ENCODE measurements at places on chromosomes 4 and X. TPM values are rescaled to one million over a fixed set of nuclear protein-coding genes. Genes with fewer than 3 reads are reported as not detected.

DNA sequence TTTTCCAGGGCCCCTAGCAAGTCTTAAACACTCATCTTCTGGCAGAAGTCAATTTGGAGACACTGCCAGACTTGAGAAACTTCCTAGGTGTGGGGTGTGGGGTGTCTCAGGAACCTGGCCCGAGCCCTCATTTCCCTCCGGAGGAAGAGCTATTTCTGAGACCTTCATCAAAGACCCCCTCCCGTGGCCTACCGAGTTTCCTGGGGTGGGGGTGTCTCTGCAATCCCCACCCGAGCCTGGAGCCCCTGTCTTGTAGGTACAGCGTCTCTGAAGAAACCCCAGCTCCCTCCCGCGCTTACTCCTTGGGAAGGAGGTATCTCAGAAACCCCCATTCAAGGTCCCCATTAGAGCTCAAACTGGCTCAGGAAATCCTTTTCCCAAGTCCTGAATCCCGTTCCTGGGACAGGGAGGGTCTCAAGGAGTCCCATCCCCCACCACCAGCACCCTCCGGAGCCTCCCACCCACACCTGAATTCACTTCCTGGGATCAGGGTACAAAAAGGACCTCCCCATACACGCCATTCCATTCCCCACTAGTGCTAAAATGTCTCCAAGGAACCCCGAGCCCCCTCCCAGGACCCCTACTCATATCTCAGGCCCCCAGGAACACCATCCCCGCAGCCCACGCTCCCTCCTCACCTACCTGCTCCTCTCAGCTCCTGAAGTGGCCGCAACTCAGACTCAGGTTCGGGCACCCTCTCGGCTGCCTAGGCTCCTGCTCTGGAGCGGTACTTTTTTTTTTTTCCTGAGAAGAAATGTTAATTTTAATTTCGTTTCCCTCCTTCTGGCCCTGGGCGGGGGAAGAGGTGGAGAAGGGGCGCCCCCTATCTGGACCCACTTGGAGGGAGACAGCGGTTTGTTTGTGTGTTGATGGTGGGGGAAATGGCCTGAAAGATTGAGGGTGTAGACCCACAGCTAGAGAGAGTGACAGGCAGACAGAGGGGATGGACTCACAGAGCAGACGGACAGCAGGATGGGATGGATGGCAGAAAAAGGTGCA is 1.1 kb downstream of the SLC38A5 start:
- peak; percentile 31 for DNase-seq

DNA sequence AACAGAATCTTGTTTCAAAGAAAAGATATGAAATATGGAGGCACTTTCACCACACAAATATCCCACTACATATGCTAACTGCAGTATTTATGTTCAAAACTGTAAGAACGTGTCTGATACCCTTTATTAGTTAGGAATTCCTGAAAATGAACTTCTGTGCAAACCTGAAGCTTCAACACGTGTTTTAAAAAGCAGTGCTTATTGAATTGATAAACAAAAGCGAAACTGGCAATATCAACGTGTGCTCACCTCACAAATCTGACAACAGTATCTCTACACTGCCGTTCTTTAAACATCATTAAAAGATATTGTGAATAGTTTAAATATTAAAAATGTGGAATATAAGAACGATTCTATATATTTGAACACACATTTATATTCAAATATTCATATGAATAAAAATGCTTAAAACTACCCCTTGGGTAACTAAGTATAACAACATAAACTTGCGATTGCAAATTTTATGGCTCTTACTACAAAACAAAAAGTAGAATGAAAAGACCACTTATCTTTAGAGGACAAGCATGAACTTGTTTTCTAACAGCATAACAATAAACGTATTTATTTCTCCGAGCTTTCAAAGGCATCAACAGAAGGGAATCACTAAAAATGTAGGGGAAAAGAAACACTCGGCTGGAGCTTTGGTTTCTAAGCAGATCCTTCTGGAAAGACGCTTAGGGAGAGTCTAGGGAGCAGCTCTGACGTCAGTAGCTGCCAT is at the start of gene LRP2BP:
LRP2BP (minus strand) TSS at position 687 of the 718 bp plus-strand sequence. CDS start 17,738 bp downstream, outside the sequence.
- no peak for DNase-seq

- DNase-seq = no peak
Observed at GRCh38 chr4:143397335-143397734, 60.7 kb downstream of the GAB1 start.

DCLK2 gene
- not detected for total RNA-seq

RIBC1 gene
- 1.1 TPM for total RNA-seq

IL2RG gene
- 241 TPM for total RNA-seq

KIT gene
- 0.23 TPM for total RNA-seq

CENPVL3 gene
- total RNA-seq = 0.72 TPM

DNA sequence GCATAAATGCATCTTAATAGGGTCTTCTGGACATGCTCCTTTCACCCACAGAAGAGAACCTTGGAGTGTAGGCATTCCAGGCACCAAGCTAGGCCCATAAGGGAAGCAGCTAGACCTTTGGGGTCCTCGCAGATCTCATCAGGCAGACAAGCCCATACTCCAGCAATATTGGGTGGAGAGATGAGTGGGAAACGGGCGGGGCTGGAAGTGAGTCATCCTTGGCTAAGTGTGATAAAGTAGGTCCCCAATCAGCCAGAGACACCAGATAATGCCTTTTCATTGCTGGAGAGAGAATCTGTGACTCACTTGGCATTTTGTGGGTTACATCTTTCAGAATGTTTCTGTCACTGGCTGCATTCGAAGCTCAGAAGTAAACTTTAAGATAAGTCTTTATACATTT is 133.3 kb upstream of the MBNL3 start:
- peak; percentile 59 for DNase-seq

PASD1 gene
- not detected for total RNA-seq

ZNF81 gene
- 4.8 TPM for total RNA-seq

DNA sequence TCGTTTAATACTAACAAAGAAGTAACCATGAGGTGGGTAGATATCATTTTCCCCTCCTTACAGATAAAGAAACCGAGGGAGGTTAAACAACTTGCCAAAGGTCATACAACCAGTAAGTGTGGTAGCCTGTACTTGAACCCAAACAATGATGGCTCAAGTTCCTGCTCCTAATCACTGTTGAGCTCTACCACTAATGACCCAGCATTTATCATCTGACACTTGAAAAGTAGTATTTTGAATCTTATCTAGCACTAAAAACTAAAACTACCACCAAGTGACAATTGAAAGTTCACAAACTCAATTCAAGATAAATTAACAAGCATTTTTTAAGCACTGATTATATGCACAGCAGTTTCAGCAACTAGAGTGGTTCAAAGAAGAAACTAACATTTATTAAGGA is 13.1 kb downstream of the FBXW7 start:
- DNase-seq = no peak

DNA sequence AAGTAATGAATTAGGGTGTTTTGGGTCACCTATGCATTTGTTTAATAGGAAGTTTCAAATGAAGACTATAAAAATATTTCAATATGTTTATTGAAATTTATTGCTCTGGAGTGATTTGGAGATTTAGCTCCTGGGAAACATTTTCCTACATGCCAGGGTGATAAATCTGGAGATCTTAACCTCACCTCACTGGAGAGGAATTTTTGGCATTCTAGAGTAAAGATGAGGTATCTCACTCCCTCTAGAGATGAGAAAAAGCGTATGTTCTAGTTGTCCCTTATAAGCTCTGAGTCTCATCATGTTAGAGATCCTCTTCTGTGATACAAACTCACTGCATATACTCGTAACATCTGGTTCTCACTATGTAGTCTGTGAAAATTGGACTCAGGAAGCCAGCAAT is 219.0 kb downstream of the KLHL4 start:
- no peak for DNase-seq

DNA sequence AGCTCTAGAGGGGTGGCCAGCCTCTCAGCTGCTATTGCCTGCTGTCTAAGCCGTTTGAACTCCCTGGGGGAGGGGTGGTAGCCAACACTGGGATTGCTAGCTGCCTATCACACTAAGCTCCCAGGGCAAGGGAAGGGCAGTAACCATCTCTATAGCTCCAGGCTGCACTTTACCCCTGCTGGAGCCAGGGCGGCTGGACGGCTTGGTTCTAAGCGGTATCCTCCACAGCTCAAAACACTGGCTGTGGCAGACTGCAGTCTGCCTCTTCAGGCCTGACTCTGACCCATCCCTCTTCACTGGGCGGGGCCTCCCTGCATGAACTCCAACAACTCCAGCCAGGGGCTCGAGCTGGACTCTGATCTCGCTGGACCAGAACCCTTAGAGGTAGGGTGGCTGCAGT is 55.3 kb upstream of the GNRHR start:
- no peak for DNase-seq

NSG1 gene
- 4.7 TPM for total RNA-seq

- DNase-seq = no peak
Observed at GRCh38 chr4:43757147-43757546, 691.5 kb downstream of the KCTD8 start.

- no peak for DNase-seq
Observed at GRCh38 chr4:76749355-76749754, 148.6 kb downstream of the SOWAHB start.

DNA sequence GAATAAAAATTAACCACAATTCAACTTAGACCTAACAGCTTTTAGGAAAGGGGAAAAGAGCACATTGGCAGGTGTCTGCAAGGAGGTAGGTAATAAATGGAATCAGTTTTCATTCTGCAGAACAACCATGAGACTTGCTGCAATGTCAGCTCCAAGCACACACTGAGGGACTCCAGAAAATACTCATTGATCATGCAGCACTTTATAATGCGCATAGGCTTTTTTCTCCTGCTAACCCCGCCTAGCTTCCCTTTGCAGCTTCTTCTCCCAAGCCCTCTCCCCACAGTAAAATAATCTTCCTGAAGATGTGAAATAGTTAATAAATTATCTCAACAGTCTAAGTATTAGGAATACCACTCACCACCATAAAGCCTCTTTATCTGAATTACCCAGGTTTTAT is 36.9 kb downstream of the ANKRD17 start:
- DNase-seq = no peak

DNA sequence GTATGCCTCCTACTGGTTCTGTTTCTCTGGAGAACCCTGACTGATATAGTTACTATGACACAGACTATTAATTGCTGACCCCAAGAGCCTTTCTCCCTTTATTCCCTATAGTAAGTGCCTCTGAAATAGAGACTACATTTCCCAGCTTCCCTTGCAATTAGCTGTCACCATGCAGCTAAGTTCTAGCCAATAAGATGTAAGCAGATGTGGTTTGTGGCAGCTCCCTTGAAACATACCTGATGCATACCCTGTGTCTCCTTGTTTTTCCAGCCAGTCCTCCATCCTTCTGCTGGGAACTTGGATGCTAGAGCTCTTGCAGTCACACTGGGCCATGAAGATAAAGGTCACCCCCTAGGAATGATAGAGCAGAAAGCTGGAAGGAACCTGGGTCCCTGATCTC is 9.7 kb upstream of the TMEM165 start:
- DNase-seq = no peak

GRCh38 chrX:154051201-154051810 is 31.6 kb upstream of the IRAK1 start:
- peak; percentile 52 for DNase-seq

DNA sequence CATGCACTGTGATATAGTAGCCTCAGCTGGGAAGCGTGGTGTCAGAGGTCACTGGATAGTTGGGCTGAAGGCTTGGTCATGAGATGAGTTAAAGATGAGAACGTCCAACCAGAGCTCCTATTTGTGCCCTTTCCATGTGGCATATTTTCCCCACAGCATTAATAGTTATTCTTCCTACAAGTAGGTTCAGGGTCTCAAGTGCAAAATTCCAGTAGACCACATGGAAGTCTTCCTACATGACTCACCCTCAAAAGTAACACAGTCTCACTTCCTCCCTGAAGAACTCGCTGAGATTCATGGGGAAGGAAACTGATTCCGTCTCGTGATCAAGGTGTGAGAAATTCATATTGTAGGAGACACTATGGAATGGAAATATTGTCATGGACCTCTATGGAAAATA is 1212.5 kb upstream of the PRKX start:
- no peak for DNase-seq

TKTL2 gene
- total RNA-seq = not detected

UFSP2 gene
- total RNA-seq = 27.2 TPM

- DNase-seq = no peak
Observed at GRCh38 chrX:53354669-53355068, 67.8 kb downstream of the SMC1A start.

DNA sequence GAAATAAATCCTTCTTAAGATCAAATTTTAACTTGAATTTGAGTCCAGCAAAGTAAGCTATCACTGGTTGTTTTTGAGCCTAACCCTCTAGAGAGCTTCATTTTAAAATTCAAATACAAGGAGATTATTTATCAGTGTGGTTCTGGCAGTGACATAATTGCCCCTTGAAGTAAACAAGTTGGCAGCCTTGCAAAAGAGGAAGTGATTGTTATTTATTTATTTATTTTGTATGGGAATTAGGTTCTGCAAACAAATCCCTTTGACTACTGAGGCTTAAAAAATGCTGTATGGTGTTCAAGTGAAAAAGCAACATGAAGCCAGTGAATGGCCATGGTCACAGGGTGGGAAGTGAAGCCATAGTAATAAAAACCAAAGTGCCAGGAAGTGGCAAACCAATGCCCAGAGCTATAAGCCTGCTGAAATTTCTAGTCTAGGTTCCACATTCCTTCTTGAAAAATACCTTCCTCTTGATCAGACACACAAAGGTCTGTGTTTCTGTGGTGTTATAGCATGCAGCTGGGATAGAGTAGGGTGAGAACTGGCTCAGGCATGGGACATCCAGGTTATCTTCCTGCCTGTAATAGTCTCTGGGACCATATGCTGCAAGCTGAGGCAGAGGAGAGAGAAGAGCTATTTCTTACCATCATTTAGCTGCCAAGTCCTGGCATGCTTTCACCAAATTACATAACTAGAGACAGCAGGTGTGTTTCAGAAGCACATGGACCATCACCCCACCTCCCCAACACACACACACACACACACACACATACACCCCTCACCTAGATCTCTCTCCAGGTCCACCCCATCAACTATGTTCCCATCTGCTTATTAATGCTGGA is 47.1 kb upstream of the TSPAN7 start:
- DNase-seq = no peak

TKTL1 gene
- total RNA-seq = 0.72 TPM

GRCh38 chr4:8524595-8525382 is 55.4 kb upstream of the GPR78 start:
- DNase-seq = no peak

- no peak for DNase-seq
Observed at GRCh38 chrX:4181782-4182407, 468.4 kb upstream of the PRKX start.

All from activated naive CD8-positive, alpha-beta T cell treated with anti-CD3 and anti-CD28 coated beads for 36 hours (primary cell).